Sciatic nerve (tissue), 2 donors: ENCODE measurements at places on chromosomes 3 and 15. TPM values are rescaled to one million over a fixed set of nuclear protein-coding genes. Genes with fewer than 3 reads are reported as not detected.

Gene GALNT15
- total RNA-seq: 54.4 TPM

Gene ZKSCAN7
- 5.7 TPM for total RNA-seq

DNA sequence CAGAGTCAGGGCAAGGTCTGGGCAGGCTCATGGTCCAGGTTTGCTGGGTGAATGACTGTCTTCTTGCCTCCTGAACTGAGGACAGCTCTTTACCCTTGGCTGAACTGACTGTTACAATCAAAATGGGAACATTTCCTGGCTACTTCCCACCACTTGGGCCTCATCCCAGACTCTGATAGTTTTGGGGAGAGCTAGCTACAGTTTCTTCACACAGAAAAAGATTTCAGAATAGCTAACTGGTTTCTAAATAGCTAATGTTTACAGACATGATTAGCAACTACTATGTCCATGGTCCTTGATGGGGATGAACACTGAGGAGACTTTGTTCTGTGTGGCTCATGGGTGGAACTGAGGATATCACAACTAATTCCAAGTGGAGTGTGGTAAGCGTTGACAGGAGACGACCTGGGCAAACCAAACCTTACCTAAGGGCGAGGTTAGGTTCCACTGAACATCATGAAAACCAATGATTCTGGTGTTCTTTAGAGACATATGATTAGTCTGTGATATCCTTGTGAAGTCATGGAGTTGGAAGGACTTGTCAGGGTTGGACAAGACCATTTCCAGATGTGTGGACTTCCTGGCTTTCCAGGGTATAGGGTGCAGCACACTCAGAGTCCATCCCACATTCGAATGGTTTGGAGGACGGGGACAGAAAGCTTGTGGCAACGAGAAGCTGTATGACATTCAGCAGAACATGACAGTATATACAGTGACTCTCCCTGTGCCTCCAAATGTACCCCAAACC is 7.3 kb downstream of the ALPK3 start:
- DNase-seq: peak; percentile 74

- DNase-seq: no peak
Observed at GRCh38 chr3:155553780-155554179, 191.1 kb downstream of the PLCH1 start.

Gene ITIH3
- 22.0 TPM for total RNA-seq

Gene GOLGA6B
- total RNA-seq: not detected

Gene GASK1A
- total RNA-seq: 17.8 TPM

DNA sequence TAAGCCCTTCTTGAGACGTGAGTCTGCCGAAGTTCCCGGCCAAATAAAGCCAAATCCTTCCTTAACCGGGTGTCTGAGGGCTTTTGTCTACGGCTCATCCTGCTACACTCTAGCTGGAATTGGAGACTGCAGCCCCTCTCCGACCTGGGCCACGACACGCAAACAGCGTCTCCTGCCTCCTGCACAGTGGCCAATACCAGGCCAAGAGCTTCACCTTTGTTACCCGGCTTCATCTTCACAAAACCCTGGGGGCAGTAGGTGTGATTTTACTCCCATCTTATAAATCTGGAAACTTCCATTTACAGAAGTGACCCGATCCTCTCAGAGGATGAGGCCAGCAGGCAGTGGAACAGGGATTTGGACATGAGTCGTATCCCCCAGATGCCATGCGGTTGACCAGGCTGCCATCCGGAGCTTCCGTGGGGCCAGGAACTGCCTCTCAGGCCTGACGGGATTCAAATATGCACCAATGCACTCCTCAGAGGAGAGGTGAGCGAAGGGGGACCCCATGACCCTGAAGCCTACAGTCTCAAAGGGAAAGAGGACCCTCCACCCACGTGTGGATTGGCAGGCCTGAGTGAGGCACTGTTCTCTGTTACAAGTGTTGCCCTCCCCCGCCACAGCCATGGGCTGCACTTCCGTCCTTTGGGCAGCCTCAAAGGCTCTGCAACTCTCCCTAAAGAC is 53.2 kb upstream of the KLF13 start:
- no peak for DNase-seq

- DNase-seq: peak; percentile 82
Observed at GRCh38 chr3:129577366-129577765, 29.1 kb downstream of the PLXND1 start.

Gene HHLA2
- total RNA-seq: 0.31 TPM

DNA sequence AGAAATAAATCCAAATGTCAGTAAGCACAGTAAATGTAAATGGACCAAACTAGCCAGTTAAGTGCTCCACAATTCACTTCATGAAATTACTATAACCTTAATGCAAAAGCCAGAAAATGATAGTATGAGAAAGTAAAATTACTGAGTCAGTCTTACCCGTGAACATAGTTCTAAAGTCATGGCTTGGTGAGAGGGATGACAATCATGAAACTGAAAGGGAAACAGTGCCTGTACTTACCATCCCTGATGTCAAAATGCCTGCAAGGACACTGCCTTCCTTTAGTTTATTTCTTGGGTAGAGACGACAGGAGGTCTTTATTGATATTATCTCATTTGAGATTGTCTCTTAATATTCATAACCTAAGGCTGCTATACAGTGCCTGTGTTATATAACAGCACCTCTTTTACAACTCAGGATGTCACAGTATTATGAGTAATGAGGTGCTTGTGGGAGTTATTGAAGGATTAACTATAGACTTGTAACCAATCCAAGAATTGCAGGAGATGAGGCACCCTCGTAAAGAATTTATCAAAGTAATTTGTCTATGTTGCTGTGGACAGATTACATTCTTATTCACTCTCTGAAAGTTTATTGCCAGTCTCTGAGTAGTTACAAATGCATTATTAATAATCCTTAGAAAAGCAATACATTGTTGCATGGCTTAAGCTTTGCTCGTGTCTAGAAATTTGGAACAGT is 142.9 kb upstream of the BFSP2 start:
- DNase-seq: no peak

Gene ARGFX
- not detected for total RNA-seq

Gene LRRN1
- 10.4 TPM for total RNA-seq

- DNase-seq: no peak
Observed at GRCh38 chr3:160739079-160739478, 17.0 kb upstream of the PPM1L start.

Gene GOLGA8Q
- 5.6 TPM for total RNA-seq

DNA sequence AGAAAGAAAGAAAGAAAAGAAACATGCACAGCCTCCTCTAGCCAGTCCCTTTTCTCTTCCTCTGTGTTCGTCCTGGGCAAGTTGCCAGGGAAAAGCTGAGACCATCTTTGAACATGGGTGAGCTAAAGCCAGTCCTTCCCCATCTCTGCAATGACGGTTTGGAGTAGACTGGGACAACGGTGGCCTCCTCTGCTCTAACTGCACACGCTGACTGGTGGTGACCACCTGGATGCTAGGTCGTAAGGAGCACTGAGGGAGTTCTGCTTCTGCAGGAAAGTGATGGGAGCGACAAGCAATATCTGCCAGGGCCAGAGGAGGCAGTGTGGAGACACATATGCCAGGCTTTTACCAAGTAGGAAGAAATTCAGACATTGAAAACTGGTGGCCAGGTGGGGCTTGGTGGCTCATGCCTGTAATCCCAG is 111.7 kb downstream of the NUP210 start:
- no peak for DNase-seq

Gene UBE2E2
- total RNA-seq: 91.0 TPM

GRCh38 chr3:17006132-17006852 is 121.5 kb downstream of the PLCL2 start:
- no peak for DNase-seq

Gene HRG
- not detected for total RNA-seq
